ENCODE measurements at places on chromosomes 2 and 18.

- no peak for DNase-seq
Observed at GRCh38 chr2:7281231-7282201, 364.3 kb downstream of the RNF144A start.

GRCh38 chr2:228987441-228988155 is 283.5 kb downstream of the PID1 start:
- DNase-seq: no peak

DNA sequence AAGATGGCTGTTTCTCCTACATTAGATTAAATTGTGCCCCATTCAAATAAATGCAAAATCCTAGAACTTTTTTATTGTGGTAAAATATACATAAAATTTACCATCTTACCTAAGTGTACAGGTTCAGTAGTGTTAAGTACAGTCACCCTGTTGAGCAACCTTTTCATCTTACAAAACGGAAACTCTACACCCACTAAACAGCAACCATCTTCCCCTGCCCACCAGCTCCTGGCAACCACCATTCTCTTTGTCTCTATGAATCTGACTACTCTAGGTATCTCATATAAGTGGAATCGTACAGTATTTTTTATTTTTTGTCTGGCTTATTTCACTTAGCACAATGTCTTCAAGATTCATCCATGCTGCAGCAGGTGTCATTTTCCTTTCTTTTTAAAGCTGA is 53.0 kb downstream of the ASXL2 start:
- no peak for DNase-seq

- DNase-seq: no peak
Observed at GRCh38 chr2:171655586-171655985, 31.7 kb upstream of the DYNC1I2 start.

GRCh38 chr2:215680605-215681598 is 245.0 kb upstream of the FN1 start:
- DNase-seq: no peak

DNA sequence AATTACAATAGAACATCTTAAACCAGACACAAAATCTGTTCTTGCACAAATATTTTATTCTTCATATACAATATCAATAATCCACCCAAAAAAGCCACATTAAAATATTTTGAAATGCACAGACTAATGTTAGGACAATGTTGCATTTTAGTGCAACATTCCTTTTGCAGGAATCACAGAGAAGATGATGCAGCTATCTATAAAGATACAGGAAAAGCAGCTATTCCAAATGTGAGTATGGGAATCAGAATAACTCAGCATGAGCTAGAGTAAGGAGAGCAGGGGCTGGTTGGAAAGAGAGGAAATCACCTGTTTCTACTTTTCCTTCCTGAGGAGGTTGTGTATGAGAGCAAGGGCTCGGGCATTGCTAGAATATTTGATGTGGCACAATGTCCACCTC is 4.8 kb downstream of the C2orf66 start:
- DNase-seq: no peak

DNA sequence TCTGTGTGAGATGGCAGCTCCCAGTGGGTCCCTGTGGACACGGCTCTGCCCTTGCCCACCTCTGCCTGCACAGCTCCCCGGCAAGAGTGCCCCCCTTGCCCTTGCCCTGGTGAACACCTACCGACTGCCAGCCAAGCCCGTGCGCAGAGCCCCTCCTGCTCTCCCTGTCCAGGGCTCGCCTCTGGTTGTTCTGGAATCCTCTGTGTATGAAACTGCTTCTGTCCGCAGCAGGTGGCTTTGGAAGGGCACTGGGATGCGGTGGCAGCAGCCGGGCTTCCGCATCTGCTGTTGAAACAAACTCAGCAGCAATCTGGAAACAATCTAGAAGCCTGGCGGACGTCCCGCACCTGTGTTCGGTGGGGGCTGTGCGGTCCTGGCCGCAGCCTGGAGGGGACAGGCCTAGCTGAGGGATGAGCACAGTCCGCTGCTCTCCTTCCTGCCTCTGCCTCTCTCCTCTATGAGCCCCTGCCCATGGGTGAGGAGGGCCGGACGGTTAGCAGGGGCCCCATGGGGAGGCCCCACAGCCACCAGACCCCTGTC is 34.0 kb upstream of the KLF11 start:
- no peak for DNase-seq

- no peak for DNase-seq
Observed at GRCh38 chr2:17184512-17184911, 333.7 kb downstream of the RAD51AP2 start.

DNA sequence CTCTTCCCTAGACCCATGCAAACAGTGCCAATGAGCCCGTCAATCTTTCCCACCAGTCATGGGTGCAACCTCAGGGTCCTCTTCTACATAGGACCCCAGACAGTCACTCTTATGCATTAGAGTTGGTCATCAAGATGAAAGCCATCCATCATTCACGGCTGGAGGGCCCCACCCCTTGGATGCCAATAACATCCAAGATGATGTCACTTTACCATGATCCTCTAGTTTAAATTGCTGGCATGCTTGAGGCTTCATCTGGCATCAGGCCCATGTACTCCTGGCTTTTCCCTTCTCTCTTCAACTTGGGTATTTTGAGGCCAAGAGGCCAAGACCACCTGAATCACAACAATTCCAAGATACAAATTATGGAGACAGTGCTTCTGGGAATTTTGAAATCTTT is 91.1 kb upstream of the MAPK4 start:
- DNase-seq: no peak

- no peak for DNase-seq
Observed at GRCh38 chr18:59268127-59268720, 5.0 kb downstream of the RAX start.

DNA sequence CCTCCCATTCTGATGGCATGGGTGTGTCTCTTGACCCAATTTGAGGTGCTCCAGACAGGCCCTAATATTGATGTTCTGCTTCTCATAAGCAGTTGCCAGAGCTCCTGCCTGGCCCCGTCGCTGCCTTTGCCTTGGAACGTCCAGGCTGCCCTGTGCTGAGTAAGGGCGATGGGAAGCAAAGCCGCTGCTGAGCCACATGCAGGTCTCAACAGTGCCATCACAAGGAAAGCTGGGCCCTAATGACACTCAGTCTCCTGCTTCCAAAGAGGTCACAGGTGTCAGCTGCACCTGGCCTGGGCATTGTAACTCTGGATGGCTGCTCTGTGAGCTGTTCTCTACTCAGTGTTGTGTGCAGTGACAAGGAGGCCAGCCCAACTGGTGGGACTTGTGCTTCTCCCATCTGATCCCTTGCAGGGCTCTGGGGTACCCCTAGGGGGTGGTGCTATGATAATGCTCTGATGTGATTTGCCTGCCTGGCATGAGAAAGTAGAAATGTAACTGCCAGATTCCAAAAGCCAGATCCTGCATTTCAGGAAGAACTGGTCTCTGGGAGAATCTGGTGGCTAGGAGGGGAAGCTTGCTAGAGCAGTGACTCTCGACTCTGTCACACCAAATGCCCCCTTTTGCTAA is 8.7 kb downstream of the TTC39C start:
- DNase-seq: no peak

- no peak for DNase-seq
Observed at GRCh38 chr18:59779979-59780378, 82.8 kb upstream of the CCBE1 start.

- no peak for DNase-seq
Observed at GRCh38 chr2:53640466-53640865, 127.1 kb upstream of the CHAC2 start.

DNA sequence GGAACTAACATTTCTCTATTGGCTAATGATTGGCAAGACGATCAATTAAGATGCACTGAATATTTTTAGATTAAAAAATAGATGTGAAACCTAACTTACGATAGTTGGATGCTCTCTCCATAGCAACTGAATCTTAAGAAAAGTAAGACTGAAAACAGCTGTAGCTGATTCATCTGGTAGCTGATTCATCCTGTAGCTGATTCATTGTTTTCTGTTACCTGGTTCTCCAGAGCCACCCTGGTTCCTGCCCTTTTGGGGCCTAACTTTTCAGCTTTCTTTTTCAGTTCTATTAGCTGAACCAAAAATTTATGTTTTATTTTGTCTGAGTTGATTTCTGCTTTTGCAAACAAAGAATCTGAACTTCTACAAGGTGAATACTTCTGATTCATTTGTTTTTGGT is 22.7 kb upstream of the SPR start:
- no peak for DNase-seq

- DNase-seq: no peak
Observed at GRCh38 chr2:217108575-217109027, 248.7 kb upstream of the TNP1 start.

DNA sequence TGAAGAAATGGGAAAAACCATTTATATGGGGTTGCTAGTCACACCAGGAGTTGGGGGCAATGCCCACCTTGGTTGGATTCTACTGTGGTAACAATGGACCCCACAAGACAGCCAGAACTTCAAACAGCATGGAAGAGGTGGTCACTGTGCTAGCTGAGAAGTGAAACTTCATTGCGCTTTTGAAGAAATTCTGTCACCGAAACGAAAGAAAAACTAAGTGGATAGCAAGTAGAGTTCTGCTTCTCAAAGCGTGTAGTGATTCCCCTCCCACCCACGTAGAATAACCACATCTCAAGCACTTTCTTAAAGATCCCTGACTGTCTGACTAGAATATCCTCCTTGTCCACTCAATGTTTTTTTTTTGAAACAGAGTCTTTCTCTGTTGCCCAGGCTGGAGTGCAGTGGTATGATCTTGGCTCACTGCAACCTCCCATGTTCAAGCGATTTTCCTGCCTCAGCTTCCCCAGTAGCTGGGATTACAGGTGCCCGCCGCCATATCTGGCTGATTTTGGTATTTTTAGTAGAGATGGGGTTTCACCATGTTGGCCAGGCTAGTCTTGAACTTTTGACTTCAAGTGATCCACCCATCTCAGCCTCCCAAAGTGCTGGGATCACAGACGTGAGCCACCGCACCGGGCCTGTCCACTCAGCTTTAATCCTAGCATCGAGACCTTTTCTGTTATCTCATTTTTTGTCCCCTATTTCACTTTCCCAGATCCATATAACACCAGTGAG is 30.1 kb upstream of the CCL20 start:
- no peak for DNase-seq

GRCh38 chr2:157784823-157785175 is 91.3 kb downstream of the ACVR1 start:
- DNase-seq: no peak

DNA sequence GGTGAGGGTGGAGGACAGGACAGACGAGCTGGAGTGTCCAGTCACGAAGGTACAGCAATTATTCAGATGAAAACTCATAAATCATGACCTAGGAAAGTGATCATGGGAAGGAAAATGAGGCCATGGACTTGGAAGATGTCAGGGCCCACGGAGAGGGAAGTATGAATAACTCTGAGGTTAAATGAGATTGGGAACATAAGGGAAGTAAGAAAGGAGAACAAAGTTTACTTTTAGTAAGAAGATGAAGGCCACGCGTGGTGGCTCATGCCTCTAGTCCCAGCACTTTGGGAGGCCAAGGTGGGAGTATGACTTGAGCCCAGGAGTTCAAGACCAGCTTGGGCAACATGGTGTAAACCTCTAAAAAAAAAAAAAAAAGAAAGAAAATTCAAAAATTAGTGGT is 56.2 kb downstream of the AQP4 start:
- no peak for DNase-seq

GRCh38 chr2:152615177-152615576 is 102.1 kb downstream of the PRPF40A start:
- DNase-seq: no peak

- no peak for DNase-seq
Observed at GRCh38 chr2:153072077-153072476, 353.7 kb downstream of the ARL6IP6 start.

GRCh38 chr2:216637472-216637871 is 4.3 kb downstream of the IGFBP2 start:
- no peak for DNase-seq

GRCh38 chr2:64644458-64645382 is 9.0 kb downstream of the SERTAD2 start:
- peak; percentile 86 for DNase-seq

DNA sequence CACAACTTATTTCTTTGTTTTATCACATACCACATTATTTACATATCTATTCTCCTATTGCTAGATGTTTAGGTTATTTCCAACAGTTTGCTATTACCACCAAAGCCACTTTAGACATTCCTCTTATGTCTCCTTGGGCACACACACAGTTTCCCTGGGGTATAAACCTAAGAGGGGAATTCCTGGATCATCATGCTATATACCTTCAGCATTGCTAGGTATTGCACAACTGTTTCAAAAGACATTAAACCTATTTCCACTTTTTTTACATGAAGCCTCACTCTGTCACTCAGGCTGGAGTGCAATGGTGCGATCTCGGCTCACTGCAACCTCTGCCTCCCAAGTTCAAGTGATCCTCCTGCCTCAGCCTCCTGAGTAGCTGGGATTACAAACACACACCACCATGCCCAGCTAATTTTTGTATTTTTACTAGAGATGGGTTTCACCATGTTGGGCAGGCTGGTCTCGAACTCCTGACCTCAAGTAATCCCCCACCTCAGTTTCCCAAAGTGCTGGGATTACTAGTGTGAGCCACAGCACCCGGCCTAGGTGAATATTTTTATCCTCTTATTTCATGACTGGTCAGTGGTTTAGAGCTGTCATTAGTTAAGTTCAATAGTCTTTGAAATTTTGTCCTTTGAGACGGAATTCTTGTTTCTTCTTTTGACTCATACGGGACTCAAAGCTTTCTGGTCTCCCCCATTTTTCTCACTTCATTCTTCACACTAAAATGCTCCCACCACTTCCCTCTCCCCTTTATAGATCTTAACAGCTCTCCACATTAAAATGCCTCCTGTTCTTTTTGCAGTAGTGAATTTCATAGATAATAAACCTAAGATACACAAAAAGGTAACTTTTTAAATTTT is 30.3 kb downstream of the SULT1C4 start:
- DNase-seq: no peak

DNA sequence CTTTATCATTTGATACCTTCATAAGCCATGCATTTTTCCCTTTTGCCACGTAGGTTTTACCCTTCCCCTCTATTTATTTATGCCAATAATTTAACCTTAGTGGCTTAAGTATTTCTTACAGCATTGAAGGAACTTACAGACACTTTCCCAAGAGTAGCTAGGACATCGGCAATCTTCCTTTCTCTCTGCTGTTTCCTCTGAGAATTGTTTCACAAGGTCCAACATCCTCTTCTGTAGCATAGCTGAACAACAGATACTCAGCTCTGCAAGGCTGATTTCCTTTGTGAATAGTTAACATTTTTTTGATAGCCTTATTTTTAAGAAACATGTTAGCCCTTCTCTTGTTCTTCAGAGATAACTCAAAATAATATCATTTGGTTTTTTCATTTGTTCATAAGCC is 1.1 kb upstream of the GCA start:
- no peak for DNase-seq

DNA sequence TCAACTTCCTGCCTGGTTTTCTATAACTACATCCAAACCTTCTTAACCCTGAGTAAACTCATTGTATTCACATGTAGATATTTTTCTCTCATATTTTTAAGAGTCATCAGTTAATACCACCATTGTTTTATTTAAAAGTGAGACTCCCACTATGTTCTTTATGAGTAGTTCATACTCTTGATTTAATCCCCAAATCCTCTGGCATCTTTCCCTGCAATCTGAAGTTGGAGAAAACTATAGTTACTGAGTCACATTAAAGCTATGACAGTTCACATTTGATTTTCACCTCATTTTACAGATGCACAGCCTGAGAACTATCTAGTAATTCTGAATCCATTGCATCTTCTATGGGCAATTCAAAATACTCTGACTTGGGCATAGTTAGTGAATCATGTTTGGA is 1358.7 kb upstream of the NRXN1 start:
- no peak for DNase-seq
